Activated CD8-positive, alpha-beta T cell treated with anti-CD3 and anti-CD28 coated beads for 36 hours (primary cell): ENCODE measurements at places on chromosomes 11 and 22. TPM values are rescaled to one million over a fixed set of nuclear protein-coding genes. Genes with fewer than 3 reads are reported as not detected.

DNA sequence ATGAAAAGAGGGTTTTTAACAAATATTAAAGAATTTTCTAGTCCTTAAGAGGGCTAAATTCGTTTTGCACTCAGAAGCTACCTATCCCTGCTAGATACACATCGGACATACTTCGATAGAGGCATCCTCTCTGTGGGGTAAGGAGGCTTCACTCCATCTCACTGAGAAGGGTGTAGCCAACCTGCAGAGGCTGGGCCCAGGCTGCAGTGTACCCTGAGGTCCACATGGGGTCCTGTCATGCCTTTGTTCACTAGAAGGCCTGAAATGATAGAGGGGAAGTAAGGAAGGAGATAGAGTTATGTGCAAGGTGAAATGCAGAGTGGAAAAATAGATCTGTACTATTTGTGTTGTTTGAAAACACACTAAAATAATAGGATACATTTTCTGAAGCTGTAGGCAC, 45.6 kb downstream of the IGSF9B start:
- peak; percentile 31 for DNase-seq

GRCh38 chr11:22807855-22808570, 21.6 kb downstream of the SVIP start:
- DNase-seq, result no peak

DNA sequence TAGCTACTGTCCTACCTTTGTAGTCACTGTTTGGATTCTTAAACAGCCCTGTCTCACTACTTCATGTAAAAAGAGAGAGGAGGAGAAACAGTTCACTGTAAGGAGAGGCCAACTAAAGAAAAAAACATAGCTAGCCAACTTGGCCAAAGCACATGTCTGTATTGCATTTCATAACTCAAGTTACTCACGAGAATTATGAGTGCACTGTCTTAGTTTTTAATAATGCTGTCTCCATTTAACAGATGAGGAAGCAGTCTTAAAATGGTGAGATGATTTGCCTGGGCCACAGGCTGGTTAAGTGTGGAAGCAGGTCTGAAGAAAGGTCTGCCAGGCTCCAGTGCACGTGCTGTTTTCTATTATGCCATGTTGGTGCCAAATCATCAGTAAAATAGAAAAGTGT, 104.5 kb downstream of the UVRAG start:
- DNase-seq, result no peak

DNA sequence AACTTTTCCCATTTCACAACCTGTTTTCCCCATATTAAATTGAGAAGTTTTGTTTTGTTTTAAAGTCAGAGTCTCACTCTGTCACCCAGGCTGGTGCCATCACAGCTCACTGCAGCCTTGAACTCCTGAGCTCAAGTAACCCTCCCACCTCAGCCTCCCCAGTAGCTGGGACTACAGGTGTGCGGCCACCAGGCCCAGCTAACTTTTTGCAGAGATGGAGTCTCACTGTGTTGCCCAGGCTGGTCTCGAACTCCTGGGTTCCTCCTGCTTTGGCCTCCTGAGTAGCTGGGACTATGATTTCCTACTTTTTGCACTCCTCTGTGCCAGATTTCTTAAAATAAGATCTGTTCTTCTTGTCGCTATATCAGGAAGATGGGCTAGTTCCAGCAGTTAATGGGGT, 44.9 kb downstream of the GNB1L start:
- DNase-seq, result no peak

DNA sequence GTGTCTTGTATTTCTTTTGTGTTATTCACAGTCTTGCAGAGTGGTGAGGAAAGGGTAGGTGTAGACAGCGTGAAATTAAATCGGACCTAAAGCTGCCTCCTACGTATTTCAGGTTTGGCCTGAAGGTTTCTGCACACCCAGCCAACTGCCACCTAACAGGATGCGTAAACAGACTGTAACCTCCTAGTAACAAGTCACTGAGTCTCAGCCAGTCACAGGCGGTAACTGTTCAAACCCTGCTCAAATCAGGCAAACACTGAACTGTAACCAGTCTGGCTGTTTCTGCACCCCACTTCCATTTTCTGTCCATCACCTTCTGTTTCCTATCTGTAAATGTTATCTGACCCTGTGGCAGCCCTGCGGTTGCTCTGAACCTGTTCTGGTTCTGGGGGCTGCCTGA, 87.1 kb downstream of the ADAMTS15 start:
- DNase-seq, result no peak

DNA sequence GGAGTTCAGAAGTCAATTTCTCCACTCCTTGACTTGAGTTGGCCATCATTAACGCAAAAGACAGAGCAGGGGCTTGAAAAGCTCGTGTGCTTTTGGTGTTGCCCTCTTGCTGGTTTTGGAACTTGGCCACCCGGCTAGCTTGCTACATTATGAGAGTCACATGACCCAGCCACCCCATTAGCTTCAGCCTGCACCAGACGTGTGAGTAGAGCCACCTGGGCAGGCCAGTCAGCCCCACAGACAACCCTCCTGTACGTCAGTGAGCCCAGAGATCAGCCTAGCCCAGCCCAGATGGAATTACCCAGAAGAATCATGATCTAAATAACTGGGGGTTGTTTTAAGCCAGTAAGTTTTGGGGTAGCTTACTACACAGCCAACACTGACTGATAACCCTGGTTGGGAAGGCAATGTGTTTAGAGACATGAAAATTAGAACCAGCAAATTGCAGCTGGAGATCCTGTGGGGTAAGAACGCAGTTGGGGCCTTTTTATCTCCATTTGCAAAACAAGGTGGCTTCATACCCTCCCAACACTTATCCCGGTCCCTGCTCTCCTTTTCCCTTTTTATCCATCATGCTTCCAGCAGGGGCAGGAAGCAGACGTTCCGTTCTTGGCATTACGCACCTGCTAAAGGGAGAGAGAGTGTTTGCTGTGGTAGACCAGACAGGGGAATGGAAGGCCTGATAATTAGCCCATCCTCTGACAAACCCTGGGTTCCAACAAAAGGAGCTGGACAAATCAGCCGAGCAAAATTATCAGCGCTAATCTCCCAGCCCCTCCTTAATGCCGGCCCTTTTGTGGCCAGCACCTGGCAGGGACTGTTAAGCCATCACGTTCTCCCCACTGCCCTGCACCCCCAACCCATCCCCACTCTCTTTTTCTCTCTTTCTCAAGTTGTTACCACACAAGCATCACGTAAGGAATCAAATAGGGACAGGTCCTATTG, 548.7 kb upstream of the CADM1 start:
- no peak for DNase-seq

DNA sequence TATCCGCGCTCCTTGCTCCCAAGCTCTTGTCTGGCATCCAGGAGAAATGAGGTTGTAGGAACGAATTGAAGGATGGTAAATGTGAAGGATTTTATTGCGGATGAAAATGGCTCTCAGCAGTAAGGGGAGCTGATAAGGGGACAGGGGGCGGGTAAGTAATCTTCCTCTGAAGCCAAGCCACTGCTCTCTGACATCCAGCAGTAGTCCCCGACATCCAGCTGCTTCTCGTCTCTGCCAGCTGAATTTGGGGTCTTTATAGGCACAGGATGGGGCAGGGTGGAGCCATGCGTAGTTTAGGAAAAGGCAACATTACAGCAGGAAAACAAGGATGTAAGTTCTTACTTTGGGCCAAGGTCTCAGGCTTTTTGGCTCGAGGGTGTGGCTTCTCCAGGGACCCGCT, 1370.1 kb upstream of the RAG2 start:
- DNase-seq, result no peak

DNA sequence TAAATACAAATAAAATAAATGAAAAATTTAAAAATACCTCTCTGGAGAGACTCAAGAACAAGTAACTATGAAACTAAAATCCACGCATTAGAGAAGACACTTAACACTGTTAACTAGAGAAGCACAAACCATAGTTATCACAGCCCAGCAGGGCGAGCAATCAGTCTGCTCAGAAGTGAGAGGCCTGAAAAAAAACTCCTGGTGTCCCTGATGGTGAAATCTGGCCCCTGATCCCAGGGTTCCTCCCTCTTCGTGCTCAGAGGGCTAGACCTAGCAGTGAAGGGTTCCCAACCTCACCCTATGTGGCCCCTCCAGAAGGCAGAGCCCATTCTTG, 49.7 kb upstream of the VPREB1 start:
- DNase-seq, result no peak

- no peak for DNase-seq
These were observed 167.9 kb upstream of the B3GAT1 start for GRCh38 chr11:134579724-134580609.

DNA sequence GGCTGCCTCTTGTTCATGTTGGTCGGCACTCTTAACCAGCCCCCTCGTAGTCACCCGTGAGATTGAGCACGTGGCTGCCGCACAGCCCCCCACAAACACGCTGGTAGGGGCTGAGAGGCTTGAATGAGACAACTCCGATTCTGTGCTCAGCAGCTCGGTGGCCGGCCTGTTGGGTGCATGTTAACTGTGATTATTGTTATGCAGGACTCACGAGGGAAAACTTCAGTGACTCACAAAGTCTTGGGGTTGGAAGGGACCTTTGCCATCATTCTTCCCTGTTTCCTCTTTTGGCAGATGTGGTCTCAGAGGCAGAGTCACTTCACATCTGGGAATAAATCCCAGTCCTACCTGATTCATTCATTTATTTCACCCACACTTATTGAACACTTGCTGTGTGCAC, 75.2 kb downstream of the ADAMTS15 start:
- DNase-seq, result no peak

DNA sequence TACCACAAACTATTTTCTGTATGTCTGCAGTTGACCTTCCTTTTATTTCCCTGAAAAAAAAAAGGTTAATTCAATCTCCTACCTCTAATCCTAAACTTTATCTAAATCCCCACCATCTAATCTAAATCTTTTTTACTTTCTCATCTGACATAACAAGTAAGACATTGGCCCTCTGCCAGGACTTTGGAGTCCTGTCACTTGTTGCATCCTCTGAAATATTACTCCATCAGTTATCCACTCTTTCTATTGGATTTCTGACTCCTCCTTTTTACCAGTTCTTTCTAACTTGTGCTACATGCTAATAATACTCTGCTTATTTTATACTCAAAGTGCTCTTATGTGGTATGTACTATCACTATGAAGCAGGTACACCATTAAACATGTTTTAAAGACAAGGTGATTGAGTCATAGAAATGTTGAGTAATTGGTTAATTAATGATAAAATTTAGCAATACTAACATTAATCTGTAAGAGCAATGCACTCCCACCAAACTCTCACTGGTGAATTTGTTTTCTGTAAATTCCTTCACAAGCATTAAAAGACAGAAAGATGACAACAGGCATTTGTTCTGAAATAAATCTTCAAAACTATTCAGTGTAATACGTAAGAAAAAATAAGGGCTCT, 914.2 kb upstream of the RAG2 start:
- DNase-seq, result no peak

DNA sequence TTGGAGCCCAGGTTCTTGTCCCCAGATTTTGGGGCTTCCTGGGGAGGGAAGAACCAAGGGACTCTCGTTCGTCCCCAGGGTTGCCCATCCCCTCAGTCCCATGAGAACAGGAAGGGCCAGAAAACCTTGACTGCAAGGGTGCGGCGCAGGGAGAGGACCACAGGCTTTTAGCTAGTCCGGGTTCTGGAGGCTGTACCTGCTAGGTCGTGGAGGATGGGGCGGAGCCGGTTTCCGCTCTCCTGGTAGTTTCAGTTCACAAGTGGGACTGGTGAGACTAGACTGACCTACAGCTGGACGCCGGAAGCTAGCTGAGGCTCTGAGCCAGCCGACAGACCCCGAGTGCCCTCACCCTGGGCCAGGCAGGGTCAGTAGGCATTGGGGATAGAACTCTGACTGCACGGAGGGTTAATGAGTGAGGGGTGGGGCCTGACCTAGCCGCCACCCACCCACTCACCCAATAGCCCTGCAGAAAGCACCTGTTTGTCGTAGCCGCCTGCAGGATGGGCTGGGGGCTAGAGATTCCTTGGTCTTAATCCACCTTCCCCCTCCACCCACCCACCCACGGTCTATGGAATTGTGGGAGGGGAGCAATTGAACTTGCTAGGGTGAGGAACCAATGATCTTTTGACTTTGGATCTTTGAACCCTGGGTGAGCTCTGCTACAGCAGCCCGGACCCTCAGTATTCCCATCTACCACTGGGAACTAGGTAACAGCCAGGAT, 1.5 kb downstream of the MAFF start:
- DNase-seq, result peak; percentile 63

GRCh38 chr11:5624489-5625279, at the start of gene TRIM34:
Gene TRIM34 (plus strand): TSS chr11:5625001. CDS start chr11:5632332, 7,331 bp downstream.
- peak; percentile 73 for DNase-seq

DNA sequence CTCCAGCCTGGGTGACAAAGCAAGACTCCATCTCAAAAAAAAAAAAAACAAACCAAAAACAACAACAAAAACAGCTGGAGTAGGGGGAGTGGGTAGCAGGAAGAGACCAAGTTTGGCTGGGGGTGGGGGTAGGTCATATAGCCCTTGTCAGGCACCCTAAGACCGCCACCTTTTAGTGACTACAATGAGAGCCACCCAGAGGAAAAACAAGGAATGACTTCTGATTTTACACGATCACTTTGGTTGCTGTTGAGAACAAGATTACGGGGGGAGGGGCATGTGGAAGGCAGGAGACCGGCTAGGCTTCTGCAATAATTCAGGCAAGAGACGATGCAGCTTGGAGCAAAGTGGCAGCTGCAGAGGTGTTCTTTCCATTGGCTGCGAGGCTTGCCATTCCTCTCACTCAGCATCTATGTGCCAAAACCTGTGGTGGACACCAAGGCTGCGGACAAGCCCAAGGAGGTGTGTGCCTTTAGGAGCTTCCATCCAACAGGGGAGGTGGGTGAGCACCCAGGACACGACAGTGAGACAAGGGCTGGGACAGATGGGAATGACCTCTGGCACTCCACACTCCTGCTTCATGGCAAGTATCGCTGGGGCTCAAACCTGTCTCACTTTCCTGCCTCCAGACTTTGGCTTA, 1.7 kb downstream of the RPS19BP1 start:
- peak; percentile 48 for DNase-seq

- DNase-seq, result peak; percentile 57
These were observed 63.6 kb downstream of the TNRC6B start for GRCh38 chr22:40241200-40241763.

DNA sequence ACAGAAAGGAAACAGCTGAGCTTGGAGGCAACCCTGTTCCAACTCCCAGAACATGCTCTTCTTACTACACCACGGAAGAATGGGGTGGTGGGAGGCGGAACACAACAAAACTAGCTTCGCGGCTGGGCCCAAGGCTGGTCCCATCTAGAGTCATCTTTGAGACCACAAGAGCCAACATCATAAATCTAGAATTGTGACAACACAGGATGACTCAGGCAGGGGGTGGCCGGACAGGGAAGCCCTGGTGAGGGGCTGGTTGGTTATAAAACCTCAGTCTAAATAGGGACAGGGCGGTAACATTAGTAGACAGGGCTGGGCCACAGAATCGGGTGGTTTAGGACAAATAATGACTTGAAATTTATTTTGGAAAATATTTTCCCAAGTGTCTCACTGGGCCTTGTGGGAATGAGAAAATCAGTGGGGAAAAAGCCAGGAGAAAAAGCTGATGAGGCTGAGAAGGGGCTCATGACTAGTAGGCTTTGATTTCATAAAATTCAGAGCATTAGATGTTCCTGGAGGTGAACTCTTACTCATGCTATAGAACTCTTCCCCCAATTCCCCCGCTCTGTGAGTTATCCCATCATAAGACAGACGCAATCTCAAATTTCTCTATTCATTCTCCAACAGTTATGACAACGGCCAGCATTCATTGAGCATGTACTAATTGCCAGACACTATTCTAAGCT, 151.8 kb upstream of the TIMP3 start:
- DNase-seq, result peak; percentile 46

The MLC1 gene
- 1.3 TPM for total RNA-seq

The KRTAP5-11 gene
- not detected for total RNA-seq

The SCGB1A1 gene
- total RNA-seq, result not detected

The CASP4 gene
- total RNA-seq, result 42.9 TPM

The CRACR2B gene
- 2.1 TPM for total RNA-seq
